ENCODE measurements at places on chromosomes 12 and 14. TPM values are rescaled to one million over a fixed set of nuclear protein-coding genes. Genes with fewer than 3 reads are reported as not detected.

The TSPAN11 gene
- not detected for total RNA-seq

The PROX2 gene
- total RNA-seq: 0.05 TPM

The ART4 gene
- not detected for total RNA-seq

DNA sequence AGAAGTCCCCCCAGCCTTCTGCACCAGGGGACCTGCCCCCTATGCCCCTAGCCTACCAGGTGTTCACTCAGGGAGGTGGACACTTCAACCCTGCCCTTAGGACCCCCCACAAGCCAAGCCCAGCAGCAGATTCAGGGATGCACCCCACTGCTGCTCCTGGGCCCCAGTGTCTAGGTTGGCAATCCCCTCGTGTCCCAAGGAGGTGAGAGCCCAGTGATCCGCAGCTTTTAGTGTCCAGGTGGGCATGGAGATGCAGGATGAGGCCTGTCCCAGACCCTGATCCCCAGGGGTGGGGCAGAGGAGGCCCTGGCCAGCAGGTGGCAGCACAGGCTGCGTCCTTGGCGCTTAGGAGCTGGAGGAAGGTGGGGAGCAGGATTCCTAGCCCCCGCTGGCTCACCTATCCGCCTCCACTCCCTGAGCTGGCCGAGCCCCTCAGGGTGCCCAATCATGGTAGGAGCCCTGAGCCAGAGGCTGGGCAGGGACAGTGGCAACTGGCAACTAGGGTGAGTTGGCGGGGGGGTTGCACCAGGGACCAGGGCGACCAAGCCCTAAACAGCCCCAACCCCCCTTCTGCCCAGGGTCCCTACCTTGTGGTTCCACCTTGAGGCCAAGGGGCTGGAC, 4.1 kb downstream of the CKB start:
- H3K27ac ChIP-seq: no peak overlapping the region
- H3K36me3 ChIP-seq: no peaks in the 10 kb centered on the region
- no peak overlapping the region for H3K4me3 ChIP-seq
- H3K4me1 ChIP-seq: peaks cover 4% of the 10 kb centered on the region
- H3K27me3 ChIP-seq: peaks cover 5% of the 10 kb centered on the region
- DNase-seq: no peak
